Left lung (tissue), 14 donors: ENCODE measurements at places on chromosomes 11 and 22. TPM values are rescaled to one million over a fixed set of nuclear protein-coding genes. Genes with fewer than 3 reads are reported as not detected.

DNA sequence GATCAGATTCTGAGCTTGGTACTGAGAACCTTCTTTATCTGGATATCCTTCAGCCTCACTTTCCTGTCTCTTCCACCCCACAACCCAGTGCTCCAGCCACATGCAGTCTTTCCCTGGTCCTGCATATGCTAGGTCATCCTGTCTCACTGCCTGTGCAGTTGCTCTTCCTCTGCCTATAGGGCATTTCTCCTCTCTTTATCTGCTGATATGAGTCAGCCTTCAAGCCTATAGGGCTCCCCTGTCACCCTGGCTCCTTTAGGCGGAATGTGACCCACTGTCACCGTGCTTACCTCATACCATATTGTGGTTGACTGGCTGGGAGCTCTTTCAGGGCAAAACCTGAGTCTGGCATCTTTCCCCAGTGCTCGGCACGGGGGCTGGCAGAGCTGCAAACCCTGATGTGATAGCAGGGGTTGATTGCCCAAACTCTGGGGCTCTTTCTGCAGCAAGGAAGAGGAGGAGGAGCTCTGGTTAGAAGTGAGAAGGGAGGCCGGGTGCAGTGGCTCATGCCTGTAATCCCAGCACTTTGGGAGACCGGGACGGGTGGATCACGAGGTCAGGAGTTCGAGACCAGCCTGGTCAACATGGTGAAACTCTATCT lies 26.3 kb downstream of the MEI1 start:
- no peak for DNase-seq

GRCh38 chr22:22953791-22954190 lies 66.2 kb downstream of the IGLL5 start:
- no peak for DNase-seq

GRCh38 chr22:40877488-40877887 lies 15.6 kb upstream of the DNAJB7 start:
- DNase-seq, result no peak

GRCh38 chr22:39294571-39295468 lies 24.6 kb downstream of the RPL3 start:
- no peak for DNase-seq

The POU2AF2 gene
- 0.20 TPM for polyA plus RNA-seq

- DNase-seq, result no peak
Observed at GRCh38 chr11:104690241-104690640, 208.0 kb downstream of the CASP12 start.

DNA sequence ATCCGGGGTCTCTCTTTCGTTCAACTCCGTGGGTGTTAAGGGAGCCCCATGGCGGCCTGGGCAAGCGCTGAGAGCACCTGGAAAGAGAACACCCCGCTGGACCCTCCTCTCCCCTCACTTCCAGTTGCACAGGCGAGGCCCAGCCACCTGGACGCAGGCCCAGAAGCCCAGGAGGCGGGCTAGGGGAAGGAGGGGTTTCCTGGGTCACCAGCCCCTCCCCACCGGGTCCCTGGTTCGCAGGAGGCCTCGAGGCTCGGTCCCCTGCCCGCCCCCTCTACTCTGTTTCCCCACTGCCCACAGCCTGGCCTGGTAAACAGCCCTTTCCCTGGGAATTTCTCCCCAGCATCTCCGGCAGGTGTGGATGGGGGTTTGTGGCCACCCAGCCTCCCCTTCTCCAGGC lies 8.5 kb upstream of the NFAM1 start:
- DNase-seq, result no peak

- DNase-seq, result no peak
Observed at GRCh38 chr11:8283100-8283464, 19.4 kb upstream of the LMO1 start.

The BANF1 gene
- 224 TPM for polyA plus RNA-seq

GRCh38 chr11:120137611-120138521 lies at the start of gene TRIM29:
Gene TRIM29, minus strand, starts transcription at chr11:120138113. Its CDS starts 82 bp downstream, at chr11:120138031.
- no peak for DNase-seq

GRCh38 chr22:25770333-25770732 lies 28.3 kb downstream of the MYO18B start:
- no peak for DNase-seq
